ENCODE measurements at places on chromosomes 11 and 22.

DNA sequence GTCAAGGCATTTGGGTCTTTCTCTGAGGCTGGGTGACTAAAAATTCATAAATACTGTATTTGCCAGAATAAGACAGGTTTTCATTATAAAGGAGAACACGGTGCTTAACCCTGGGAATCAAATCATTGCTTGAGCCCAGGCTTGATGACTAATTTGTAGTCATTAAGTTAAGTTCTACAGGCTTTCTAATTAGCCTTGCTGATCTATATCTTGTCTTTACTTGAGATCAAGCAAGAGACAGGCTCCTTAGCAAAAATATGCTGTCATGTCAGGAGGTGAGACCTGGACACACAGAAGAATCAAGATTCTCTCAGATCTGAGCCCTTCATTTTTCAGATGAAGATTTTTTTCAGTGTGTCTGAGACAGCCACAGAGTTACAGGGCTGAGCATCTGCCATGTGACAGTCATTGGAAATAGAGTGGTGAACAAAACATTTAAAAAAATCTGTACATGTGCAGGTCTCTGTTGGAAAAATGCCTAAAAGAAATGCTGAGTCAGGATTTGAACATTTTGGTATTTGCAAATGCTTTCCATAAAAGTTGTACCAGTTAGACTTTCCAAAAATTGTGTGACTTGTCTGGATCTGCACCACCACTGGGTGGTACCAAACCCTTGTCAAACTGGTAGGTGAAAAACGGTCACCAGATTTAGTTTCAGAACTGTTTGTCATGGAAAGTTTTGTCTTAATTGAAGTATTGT lies 14.6 kb downstream of the ACAT1 start:
- DNase-seq = peak; percentile 15

DNA sequence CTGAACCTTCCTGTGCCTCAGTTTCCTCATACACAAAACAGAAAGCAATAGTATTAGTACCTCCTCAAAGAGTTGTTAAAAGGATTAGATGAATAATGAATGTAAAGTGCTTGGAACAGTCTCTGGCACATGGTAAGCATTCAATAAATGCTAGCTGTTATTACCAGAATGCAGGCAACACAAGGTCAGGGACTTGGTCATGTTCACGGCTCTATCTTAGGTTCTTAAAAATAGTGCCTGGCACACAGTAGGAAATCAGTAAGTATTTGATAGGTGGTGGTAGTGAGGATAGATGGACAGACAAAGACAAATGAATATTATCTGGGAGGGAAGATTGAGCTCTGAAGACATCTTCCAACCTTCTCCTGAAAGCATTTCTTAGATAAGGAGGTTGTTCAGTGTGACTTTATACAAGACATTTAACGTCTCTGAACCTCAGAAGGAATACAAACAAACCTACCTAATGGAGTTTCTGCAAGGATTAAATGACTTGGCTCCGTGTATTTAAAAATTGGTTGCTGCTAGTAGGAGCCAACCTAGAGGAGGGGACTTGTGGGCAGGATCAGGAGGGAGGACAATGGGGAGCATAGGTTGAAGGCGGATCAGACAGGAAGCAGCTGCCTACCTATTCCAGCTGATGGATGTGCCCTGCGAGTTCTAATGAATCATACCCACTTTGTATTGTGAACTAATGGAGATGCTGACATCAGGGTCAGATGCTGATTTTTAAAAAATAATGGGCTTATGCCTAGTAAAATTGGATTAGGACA lies 94.1 kb downstream of the DBX1 start:
- DNase-seq = no peak

DNA sequence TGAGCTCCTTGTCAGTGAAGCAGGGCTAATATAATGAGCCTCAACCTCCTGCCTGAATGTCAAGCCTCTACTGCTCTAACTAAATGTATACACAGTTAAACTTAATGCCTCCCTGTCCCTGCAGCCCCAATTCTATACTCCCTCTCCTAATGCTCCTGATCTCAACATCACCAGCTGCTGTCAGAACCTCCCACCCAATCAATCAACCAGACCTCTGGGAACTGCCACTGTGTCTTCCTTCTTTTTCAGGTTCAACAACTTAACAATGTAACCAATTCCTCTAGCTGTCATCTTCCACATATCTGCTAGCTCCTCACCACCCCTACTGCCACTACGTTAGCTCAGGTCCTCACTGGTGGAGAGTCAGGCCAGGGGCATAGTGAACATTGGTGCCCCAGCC lies 339.8 kb upstream of the NARS2 start:
- no peak for DNase-seq

- peak; percentile 9 for DNase-seq
These were observed 605.0 kb upstream of the CADM1 start for GRCh38 chr11:116109228-116109627.

DNA sequence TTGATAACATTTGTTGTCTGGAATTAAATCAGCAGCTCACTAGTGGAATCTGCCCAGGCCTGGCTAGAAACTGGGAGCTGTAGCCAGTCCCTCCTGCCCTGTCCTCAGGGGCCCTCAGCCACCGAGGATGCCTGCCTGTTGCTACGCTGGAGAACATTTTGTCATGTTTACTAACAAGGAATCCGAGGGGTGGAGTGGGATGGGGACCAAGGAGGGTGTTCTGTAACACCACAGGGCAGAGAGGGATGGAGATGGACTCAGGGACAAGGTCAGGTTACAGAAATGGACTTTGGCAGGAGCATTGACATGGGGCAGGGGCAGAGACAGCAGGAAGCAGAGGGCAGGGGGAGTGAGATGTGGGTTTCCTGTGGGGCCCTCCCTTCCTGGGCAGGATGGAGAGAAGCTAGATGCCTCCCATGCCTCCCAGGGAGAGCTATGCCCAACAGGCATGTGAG lies 45.8 kb upstream of the AMPD3 start:
- DNase-seq = no peak

GRCh38 chr11:19453651-19454257 lies 213.0 kb upstream of the E2F8 start:
- peak; percentile 97 for DNase-seq

GRCh38 chr22:37971475-37972434 lies 12.6 kb downstream of the SOX10 start:
- no peak for DNase-seq

GRCh38 chr22:22855617-22856308 lies 31.9 kb upstream of the IGLL5 start:
- no peak for DNase-seq

- DNase-seq = no peak
These were observed 37.2 kb upstream of the GRAMD1B start for GRCh38 chr11:123392844-123393243.

GRCh38 chr11:114918286-114918685 lies 240.0 kb downstream of the NXPE2 start:
- no peak for DNase-seq

GRCh38 chr22:30591191-30591587 lies 521 bp downstream of the PES1 start:
- no peak for DNase-seq

GRCh38 chr22:47084226-47084625 lies 321.8 kb downstream of the TBC1D22A start:
- DNase-seq = no peak

- DNase-seq = no peak
These were observed 40.2 kb downstream of the GNB1L start for GRCh38 chr22:19814428-19814827.

- DNase-seq = no peak
These were observed 10.2 kb downstream of the AHNAK start for GRCh38 chr11:62536301-62536957.

DNA sequence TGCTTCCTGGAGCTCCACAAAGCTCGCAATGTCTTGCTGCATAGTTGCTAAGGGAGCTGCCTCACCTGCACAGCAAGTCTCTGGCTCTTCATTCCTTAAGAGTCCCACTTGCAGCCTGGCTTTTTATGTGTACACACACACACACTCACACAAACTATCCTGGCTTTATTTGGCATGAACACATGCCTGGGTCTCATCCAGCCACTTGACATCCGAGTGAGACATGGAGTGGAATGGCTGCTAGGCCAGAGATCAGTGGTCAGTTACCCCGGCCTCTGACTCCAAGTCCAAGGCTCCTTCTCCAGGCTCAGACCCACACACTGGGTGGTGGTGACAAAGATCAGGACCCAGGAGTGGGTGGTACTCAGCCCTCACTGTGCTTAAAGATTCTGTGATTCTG lies 37.9 kb upstream of the CLTCL1 start:
- no peak for DNase-seq

- DNase-seq = no peak
These were observed 16.3 kb downstream of the NECTIN1 start for GRCh38 chr11:119712459-119713358.

GRCh38 chr11:2129699-2130366 lies 9.4 kb downstream of the IGF2 start:
- DNase-seq = no peak

DNA sequence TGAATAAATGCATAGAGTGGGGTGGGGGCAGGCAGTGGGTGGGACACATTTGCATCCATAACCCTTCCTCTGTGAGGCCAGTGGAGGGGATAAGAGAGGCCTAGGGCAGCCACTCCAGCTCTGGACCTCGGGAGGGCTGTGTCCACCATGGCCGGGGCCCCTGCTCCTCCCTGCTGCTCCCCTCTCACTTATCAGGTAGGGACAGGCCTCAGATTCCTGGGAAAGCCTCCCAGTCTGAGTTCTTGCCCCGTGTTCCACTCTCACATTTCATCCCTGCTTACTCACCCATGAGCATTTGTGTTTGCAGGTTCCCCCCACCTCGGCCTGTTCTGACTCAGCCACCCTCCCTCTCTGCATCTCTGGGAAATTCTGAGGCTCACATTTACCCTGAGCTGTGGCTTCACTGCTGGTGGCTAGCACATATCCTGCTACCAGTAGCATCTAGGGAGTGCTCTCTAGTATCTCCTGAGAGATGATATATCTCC lies 128.7 kb upstream of the TOP3B start:
- DNase-seq = peak; percentile 50

GRCh38 chr11:126163779-126164178 lies 47.7 kb downstream of the RPUSD4 start:
- DNase-seq = no peak

DNA sequence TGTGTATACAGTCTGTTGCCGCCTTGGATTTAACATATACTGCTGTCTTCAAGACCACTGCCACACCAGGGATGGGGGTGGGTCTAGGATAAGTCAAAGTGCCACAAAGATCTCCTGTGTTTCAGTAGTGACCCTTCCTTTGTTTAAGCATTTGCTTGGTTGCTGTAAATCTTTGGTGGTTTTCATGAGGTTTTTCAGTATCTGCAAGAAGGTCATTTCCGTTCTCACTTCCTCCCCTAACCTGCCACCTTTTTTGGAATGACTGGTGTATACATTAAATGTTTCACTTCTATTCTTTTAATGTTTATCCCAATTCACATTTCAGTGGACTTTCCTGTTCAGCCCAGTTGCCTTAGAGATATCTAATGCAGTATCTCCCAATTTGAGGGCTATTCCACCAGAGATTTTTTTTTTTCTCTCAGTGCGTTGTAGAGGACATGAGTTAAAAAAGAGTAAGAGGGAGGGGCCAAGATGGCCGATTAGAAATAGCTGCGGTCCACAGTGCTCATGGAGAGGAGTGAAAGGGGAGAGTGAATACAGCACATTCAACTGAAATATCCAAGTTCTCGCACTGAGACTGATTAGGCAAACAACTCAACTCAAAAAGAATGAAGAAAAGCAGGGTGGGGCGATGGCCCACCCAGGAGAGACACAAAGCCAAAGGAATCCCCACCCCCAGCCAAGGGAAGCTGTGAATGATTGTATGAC lies 43.2 kb downstream of the USP47 start:
- no peak for DNase-seq

DNA sequence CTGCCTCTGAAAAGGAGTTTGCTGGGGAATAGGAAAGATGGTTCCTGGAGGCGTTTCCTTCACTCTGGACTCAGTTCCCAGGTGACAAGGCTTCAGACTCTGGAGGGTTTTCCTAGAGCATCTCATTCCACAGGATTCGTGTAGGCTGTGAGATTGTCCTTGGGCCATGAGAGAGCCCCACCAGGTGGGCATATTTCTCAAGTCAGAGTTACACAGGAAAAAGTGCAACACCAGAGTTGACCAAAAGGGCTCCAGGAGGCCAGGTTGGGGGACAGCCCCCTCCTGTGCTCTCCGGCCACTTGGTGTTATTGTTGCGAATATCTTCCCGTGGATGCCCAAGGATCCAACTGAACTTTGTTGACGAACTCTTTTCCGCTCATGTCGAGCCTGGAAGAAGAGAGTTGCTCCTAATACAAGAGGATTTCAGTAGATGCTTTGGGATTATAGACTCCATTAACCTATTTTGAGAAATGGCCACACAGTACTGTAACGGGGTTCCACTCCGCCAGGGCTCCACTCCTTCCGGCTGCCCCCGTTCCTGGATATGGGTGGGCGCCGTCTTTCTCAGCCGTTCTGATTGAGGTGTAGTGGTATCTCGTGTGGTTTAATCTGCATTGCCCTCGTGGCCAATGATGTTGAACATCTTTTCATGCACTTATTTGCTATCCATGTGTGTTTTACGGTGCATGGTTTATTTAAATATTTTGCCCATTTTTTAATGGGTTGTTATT lies 580.3 kb downstream of the BRD1 start:
- no peak for DNase-seq

DNA sequence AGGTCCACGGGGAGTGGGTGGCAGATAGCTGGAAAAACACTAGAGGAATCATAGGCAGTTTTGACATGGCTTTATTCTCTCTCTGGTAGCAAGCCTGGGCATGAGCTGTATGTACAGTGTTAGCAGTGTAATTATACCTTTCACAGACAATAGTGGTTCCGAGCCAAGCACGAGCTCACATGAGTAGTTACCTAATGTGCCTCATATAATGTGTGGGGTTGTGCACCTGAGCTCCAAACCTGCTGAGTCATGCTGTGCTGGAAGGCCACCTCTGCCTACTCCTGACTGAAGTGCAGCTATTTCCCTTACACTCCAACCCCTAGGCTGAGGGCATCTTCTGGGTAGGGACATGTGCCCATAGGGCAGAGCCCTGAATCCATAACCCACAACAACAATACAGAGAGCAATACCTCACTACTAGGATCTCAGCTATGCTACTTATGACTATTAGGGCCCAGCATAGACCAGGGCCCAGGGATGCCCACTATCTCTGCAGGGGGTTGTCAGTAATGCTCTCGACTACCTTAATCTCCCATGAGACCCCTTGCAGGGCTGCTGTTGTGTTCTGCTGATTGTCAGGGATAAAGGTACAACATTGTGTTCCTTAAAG lies 432.1 kb downstream of the DYNC2H1 start:
- DNase-seq = no peak

DNA sequence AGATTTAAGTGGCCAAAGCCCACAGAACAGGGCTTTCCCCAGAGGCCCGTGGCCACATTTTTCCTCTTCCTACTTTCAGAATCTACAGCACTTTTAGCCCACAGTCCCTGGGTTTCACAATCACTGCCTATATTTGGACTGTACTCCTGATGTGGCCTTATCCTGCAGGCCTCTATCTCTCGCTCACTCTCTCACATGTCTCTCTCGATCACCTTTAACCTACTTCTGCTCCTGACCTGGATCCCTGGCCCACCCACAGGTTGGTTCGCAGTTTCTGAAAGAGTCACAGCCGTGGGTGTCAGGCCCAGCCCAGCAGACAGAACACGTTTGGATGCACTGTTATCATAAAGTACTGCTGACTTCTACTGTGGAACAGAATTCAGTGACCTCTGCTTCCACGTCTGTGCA lies 55.5 kb downstream of the LARGE1 start:
- no peak for DNase-seq
